ENCODE measurements at places on chromosomes 11 and 22. TPM values are rescaled to one million over a fixed set of nuclear protein-coding genes. Genes with fewer than 3 reads are reported as not detected.
A peak's percentile ranks its signal among the peaks of the same experiment; 100 is the strongest.

GRCh38 chr11:23138761-23139160 lies 278.5 kb upstream of the CCDC179 start:
- H3K36me3 ChIP-seq, result no peaks in the 10 kb centered on the region
- no peak overlapping the region for H3K27ac ChIP-seq
- H3K27me3 ChIP-seq, result no peaks in the 10 kb centered on the region
- no peak for DNase-seq

GRCh38 chr11:123213307-123213771 lies 18.3 kb upstream of the CLMP start:
- peaks cover 72% of the 10 kb centered on the region for H3K27me3 ChIP-seq
- no peaks in the 10 kb centered on the region for H3K36me3 ChIP-seq
- H3K4me1 ChIP-seq, result no peaks in the 10 kb centered on the region
- H3K27ac ChIP-seq, result no peak overlapping the region
- no peak overlapping the region for H3K4me3 ChIP-seq

GRCh38 chr22:46708766-46709330 lies 29.2 kb downstream of the CERK start:
- no peak for DNase-seq
- H3K36me3 ChIP-seq, result peaks cover 43% of the 10 kb centered on the region
- no peaks in the 10 kb centered on the region for H3K27me3 ChIP-seq
- H3K4me3 ChIP-seq, result no peak overlapping the region
- H3K27ac ChIP-seq, result no peak overlapping the region

DNA sequence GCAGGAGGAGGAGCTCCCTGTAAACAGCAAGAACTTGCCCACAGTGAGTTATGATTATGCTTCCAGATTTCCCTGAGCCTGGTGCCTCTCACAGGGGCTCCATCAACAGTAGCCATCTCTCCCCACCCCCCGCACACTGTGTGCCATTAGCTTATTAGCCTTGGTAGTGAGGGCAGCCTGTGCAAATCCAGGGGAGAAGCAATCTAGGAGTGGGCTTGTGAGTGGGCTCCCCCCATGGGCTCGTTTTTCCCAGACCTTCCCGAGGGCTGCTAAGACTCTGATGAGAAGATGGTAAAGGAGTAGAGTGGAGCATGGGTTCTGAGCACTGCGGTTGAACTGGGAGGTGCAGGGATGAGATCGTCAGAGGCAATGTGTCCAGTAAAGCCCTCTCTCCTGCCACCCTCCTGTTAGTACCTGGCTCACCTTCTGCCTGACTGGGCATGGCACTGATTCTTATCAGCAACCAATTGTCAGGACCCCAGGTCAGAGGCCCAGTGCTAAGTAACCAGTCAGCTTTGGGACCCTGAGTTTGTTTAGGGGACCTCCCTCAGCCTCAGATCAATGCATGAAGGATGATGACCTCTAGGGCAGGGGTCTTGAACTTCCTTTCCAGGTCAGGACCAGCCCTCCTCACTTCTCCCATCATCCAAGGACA lies 38.4 kb upstream of the TP53I11 start:
- H3K27me3 ChIP-seq, result peaks cover 7% of the 10 kb centered on the region
- no peak overlapping the region for H3K27ac ChIP-seq
- peaks cover 2% of the 10 kb centered on the region for H3K4me1 ChIP-seq
- no peaks in the 10 kb centered on the region for H3K36me3 ChIP-seq

SCGB1C1 gene
- not detected for total RNA-seq

ACTN3 gene
- not detected for total RNA-seq

MYRF gene
- 3.4 TPM for total RNA-seq

CNGA4 gene
- total RNA-seq, result 0.22 TPM

DNA sequence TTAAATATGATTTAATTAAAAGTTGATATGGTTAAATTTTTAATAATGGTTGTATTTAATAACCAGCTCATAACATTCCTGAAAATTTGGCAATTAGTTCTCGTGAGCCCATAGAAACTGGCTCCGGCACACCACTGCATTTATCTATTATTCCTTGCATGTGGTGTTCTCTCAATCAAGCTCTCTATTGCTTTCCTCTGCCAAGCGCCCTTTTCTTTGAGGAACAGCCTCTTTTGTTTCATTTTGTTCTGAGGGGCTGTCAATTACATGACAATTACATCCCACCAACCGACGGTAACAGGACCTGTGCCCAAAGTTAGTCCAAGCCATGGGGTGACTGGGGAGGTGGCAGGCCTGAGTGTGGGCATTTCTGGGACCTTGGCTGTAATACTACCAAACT lies 8.1 kb downstream of the C11orf91 start:
- peaks cover 10% of the 10 kb centered on the region for H3K4me1 ChIP-seq
- H3K4me3 ChIP-seq, result no peak overlapping the region
- H3K27me3 ChIP-seq, result peaks cover 16% of the 10 kb centered on the region
- H3K27ac ChIP-seq, result no peak overlapping the region
- no peak for DNase-seq
- H3K36me3 ChIP-seq, result no peaks in the 10 kb centered on the region

DEUP1 gene
- total RNA-seq, result not detected

GRCh38 chr11:30559004-30559403 lies 27.1 kb downstream of the MPPED2 start:
- H3K36me3 ChIP-seq, result no peaks in the 10 kb centered on the region
- peaks cover 3% of the 10 kb centered on the region for H3K27me3 ChIP-seq
- peaks cover 4% of the 10 kb centered on the region for H3K4me1 ChIP-seq
- no peak overlapping the region for H3K27ac ChIP-seq
- DNase-seq, result no peak

GRCh38 chr11:98895936-98896335 lies 124.8 kb upstream of the CNTN5 start:
- no peak overlapping the region for H3K27ac ChIP-seq
- H3K27me3 ChIP-seq, result no peaks in the 10 kb centered on the region
- H3K4me1 ChIP-seq, result no peaks in the 10 kb centered on the region
- DNase-seq, result no peak

DNA sequence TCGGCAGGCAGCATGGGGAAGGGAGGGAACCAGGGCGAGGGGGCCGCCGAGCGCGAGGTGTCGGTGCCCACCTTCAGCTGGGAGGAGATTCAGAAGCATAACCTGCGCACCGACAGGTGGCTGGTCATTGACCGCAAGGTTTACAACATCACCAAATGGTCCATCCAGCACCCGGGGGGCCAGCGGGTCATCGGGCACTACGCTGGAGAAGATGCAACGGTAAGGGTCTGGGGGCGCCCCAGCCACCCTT lies 204 bp downstream of the FADS2 start:
- peaks cover 25% of the 10 kb centered on the region for H3K36me3 ChIP-seq
- H3K27ac ChIP-seq, result peak overlapping the region; percentile 89
- peaks cover 44% of the 10 kb centered on the region for H3K4me1 ChIP-seq
- no peak for DNase-seq
- peak overlapping the region; percentile 94 for H3K4me3 ChIP-seq

GRCh38 chr11:97290464-97291041 lies 900.7 kb downstream of the JRKL start:
- no peak overlapping the region for H3K27ac ChIP-seq
- no peak overlapping the region for H3K4me3 ChIP-seq
- H3K36me3 ChIP-seq, result no peaks in the 10 kb centered on the region
- H3K27me3 ChIP-seq, result no peaks in the 10 kb centered on the region
- no peaks in the 10 kb centered on the region for H3K4me1 ChIP-seq

- peak overlapping the region; percentile 23 for H3K4me3 ChIP-seq
- H3K4me1 ChIP-seq, result peaks cover 11% of the 10 kb centered on the region
- H3K27me3 ChIP-seq, result no peaks in the 10 kb centered on the region
- peak overlapping the region; percentile 77 for H3K27ac ChIP-seq
Measured at GRCh38 chr11:46642627-46643335, 25.4 kb downstream of the ATG13 start.

- no peak overlapping the region for H3K27ac ChIP-seq
- no peaks in the 10 kb centered on the region for H3K36me3 ChIP-seq
- DNase-seq, result no peak
Measured at GRCh38 chr11:35516403-35516802, 9.0 kb downstream of the PAMR1 start.

GRCh38 chr22:43852573-43853327 lies 9.6 kb downstream of the SULT4A1 start:
- H3K27ac ChIP-seq, result no peak overlapping the region
- no peak for DNase-seq
- H3K27me3 ChIP-seq, result peaks cover 10% of the 10 kb centered on the region
- peaks cover 2% of the 10 kb centered on the region for H3K4me1 ChIP-seq
- no peak overlapping the region for H3K4me3 ChIP-seq

GRCh38 chr11:66281001-66281400 lies 3.0 kb downstream of the CNIH2 start:
- no peak for DNase-seq
- H3K4me1 ChIP-seq, result peaks cover 19% of the 10 kb centered on the region
- no peak overlapping the region for H3K27ac ChIP-seq
- H3K27me3 ChIP-seq, result peaks cover 14% of the 10 kb centered on the region
- no peak overlapping the region for H3K4me3 ChIP-seq

GRCh38 chr11:70381872-70382861 lies 16.2 kb upstream of the CTTN start:
- peaks cover 19% of the 10 kb centered on the region for H3K36me3 ChIP-seq
- H3K4me1 ChIP-seq, result no peaks in the 10 kb centered on the region
- no peak for DNase-seq
- H3K27me3 ChIP-seq, result no peaks in the 10 kb centered on the region
- no peak overlapping the region for H3K27ac ChIP-seq

- H3K27ac ChIP-seq, result no peak overlapping the region
- H3K4me3 ChIP-seq, result no peak overlapping the region
- H3K36me3 ChIP-seq, result no peaks in the 10 kb centered on the region
- H3K27me3 ChIP-seq, result peaks cover 11% of the 10 kb centered on the region
- DNase-seq, result no peak
Measured at GRCh38 chr11:19811380-19811779, 98.7 kb downstream of the NAV2 start.

C11orf65 gene
- total RNA-seq, result 0.57 TPM

- H3K4me3 ChIP-seq, result no peak overlapping the region
- H3K4me1 ChIP-seq, result peaks cover 11% of the 10 kb centered on the region
- no peaks in the 10 kb centered on the region for H3K27me3 ChIP-seq
- no peak overlapping the region for H3K27ac ChIP-seq
- no peak for DNase-seq
- no peaks in the 10 kb centered on the region for H3K36me3 ChIP-seq
Measured at GRCh38 chr22:39383841-39384625, 15.5 kb upstream of the TAB1 start.

DNA sequence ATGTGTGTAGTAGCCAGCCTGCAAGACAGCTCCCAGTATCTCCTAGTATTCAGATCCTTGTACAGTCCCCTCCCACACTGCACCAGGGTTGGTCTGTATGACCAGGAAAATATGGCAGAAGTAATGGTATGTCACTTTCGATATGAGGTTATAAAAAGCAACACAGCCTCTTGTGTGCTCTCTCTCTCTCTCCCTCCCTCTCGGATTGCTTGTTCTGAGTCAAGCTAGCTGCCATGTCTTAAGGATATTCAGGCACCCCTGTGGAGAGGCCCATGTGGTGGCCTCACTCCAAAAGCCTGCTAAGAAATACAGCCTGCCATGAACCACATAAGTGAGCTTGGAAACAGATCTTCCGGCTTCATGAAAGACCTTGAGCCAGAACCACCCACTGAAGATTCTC lies 25.4 kb downstream of the FXYD6 start:
- H3K27ac ChIP-seq, result no peak overlapping the region
- peaks cover 8% of the 10 kb centered on the region for H3K4me1 ChIP-seq
- DNase-seq, result no peak
- H3K36me3 ChIP-seq, result peaks cover 11% of the 10 kb centered on the region
- H3K27me3 ChIP-seq, result peaks cover 16% of the 10 kb centered on the region

AHNAK gene
- total RNA-seq, result 278 TPM

DNA sequence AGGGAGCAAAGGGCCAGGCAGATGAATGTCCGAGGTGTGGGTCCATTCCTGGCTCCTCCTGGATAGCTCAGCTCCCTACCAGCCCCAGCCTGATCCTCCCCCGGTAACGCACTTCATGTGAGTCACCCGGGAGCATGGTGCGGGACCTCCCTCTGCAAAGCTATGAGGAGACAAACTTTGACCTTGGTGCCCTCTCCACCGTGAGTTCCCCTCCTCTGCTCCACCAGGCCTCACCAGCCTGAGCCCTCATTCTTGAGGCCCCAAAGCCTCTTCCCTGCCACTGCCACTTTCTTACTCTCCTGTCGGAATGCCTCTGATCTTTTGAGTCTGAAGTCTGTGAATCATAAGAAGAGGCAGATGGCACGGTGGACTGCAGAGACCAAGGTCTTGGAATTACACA lies 37.4 kb upstream of the CD82 start:
- H3K4me1 ChIP-seq, result peaks cover 26% of the 10 kb centered on the region
- H3K36me3 ChIP-seq, result no peaks in the 10 kb centered on the region
- no peak overlapping the region for H3K4me3 ChIP-seq
- no peak for DNase-seq

GRCh38 chr11:43021466-43021865 lies 290.3 kb upstream of the API5 start:
- no peaks in the 10 kb centered on the region for H3K27me3 ChIP-seq
- H3K4me3 ChIP-seq, result no peak overlapping the region
- H3K36me3 ChIP-seq, result no peaks in the 10 kb centered on the region
- H3K4me1 ChIP-seq, result no peaks in the 10 kb centered on the region
- no peak overlapping the region for H3K27ac ChIP-seq

DNA sequence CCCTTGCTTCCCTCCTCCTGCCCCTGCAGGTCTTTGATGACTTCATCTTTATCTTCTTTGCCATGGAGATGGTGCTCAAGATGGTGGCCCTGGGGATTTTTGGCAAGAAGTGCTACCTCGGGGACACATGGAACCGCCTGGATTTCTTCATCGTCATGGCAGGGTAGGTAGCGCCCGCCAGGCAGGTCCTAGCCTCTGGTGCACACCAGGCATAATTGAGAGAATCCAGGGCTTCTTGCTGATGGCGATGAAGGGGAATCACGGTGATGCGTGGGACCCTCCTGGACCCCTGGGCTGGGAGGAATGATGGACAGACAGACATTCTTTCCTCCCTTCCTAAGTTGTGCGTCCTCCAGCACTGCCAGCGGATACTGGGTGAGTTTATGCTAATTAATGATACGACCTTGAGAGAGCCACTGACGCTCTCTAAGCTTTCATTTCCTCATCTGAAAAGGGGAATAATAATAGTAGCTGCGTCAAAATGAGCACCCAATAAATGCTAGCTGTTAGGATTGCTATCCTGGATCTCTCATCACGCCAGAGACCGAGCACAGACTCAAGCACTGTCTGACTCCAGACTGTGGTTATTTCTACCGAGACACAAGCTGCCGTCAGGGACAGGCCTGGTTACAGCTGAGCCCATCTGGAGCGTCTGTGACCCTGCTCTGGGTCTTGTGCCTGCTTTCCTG lies 30.1 kb downstream of the CACNA1I start:
- no peak overlapping the region for H3K4me3 ChIP-seq
- DNase-seq, result no peak
- no peak overlapping the region for H3K27ac ChIP-seq

VWCE gene
- total RNA-seq, result 2.4 TPM

GRCh38 chr22:30427871-30428270 lies 2.3 kb downstream of the MTFP1 start:
- H3K27me3 ChIP-seq, result no peaks in the 10 kb centered on the region
- H3K4me1 ChIP-seq, result peaks cover 22% of the 10 kb centered on the region
- H3K36me3 ChIP-seq, result peaks cover 18% of the 10 kb centered on the region

CASP5 gene
- total RNA-seq, result not detected

DNA sequence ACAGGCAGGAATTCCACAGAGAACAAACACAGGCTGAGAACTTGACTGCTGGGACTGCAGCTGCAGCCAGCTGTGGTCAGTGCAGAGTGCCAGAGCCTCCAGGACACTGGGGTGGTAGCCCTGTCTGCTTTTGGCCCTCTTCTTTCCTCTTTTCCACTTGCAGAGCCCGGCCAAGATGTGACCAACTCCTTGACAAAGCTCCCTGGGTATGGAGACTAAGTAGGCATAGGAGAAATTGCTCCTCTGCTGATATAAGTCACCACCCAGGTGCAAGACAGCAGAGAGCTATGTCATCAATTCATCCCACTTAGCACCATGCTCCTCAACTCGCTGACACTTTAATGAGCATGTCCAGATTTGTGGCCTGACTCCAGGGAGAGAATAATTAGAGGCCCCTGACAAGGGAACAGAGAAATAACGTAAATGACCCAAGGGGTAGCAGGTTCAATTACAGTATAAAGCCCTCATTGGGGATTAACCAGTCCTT lies 369.4 kb upstream of the B3GAT1 start:
- no peaks in the 10 kb centered on the region for H3K36me3 ChIP-seq
- H3K27me3 ChIP-seq, result peaks cover 7% of the 10 kb centered on the region
- no peak overlapping the region for H3K27ac ChIP-seq
- H3K4me1 ChIP-seq, result no peaks in the 10 kb centered on the region

Data from activated naive CD8-positive, alpha-beta T cell treated with anti-CD3 and anti-CD28 coated beads, Interleukin-2, amount 10 ng/mL, durations not matched to agents 7 days and 5 days (primary cell).